Activated CD8-positive, alpha-beta T cell treated with anti-CD3 and anti-CD28 coated beads for 36 hours (primary cell): ENCODE measurements at places on chromosomes 2 and 18.
A peak's percentile ranks its signal among the peaks of the same experiment; 100 is the strongest.

DNA sequence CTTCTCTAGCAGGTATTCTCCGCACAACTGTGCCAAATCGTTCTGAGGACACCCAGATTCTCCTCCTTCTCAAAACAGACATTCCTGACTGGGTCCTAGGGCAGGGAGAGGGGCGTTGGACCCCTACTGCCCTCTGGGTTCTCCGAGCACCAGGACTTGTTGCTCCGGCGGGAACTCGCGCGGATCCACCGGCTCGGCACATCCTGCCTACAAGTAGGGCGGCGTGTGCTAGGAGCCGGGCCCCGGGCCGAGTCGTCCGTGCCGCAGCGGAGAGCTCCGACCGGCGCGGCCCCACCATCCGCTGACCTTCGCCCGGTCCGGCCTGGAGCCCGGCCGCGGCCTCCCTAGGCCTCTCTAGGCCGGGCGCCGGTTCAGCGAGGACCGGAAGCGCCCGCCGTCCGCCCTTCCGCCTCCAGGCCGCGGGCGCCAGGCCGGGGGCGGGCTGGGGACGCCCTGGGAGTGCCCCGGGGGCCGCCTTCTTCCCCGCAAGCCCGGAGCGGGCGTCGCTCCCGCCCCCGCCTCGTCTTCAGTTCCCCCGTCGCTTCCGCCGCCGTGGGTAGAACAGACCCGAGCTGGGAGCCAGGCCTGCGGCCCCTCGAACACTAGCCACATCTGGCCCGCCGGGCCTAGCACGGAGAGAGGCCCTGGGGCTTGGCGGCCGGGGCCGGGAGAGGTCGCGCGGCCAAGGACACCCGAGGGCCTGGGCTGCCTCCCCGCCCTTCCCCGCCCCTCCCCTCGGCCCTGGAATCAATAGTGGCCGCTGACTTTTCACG is 7.6 kb upstream of the ONECUT2 start:
- no peak overlapping the region for H3K27ac ChIP-seq
- peak; percentile 8 for DNase-seq
- H3K4me1 ChIP-seq = peaks cover 14% of the 10 kb centered on the region
- H3K27me3 ChIP-seq = peaks cover 59% of the 10 kb centered on the region
- H3K4me3 ChIP-seq = no peak overlapping the region

- H3K27ac ChIP-seq = no peak overlapping the region
- H3K4me1 ChIP-seq = no peaks in the 10 kb centered on the region
- no peak overlapping the region for H3K4me3 ChIP-seq
- H3K36me3 ChIP-seq = peaks cover 15% of the 10 kb centered on the region
- no peaks in the 10 kb centered on the region for H3K27me3 ChIP-seq
Observed at GRCh38 chr2:178844701-178845100, 37.5 kb upstream of the TTN start.

DNA sequence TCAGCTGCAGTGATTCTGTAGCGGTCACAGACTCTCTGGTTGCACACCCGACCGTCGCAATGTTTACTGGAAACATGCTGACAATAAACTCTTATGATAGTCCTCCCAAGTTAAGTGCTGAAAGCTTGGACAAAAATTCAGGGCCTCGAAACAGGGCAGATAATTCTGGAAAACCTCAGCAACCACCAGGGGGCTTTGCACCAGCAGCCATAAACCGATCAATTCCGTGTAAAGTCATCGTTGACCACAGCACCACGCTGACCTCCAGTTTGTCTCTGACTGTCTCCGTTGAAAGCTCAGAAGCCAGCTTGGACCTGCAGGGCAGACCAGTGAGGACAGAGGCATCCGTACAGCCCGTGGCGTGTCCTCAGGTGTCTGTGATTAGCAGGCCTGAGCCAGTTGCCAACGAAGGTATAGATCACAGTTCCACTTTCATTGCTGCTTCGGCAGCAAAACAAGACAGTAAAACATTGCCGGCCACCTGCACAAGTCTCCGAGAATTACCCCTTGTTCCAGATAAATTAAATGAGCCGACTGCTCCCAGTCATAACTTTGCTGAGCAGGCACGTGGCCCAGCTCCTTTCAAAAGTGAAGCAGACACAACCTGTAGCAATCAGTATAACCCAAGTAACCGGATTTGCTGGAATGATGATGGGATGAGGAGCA is 166.1 kb downstream of the ASXL3 start:
- H3K4me3 ChIP-seq = no peak overlapping the region
- no peak for DNase-seq
- H3K27ac ChIP-seq = no peak overlapping the region
- no peaks in the 10 kb centered on the region for H3K4me1 ChIP-seq

DNA sequence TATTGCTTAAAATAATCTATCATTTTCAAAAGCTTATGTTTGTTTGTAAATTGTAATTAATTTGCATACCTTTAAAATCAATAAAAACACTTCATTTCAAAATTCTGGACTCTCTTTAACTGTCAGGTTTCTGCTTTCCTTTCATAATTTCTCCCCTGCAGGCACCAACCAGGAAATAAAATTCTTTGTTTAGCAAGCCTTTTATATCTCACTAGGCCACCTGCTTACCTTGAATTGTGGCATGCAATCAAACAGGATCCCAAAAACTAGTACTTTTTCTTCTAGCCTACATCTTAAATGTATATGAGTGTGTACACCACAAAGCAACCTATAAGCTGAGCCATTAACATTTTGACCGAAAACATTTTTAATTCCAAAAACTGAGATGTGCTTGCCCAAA is 233.1 kb downstream of the NR4A2 start:
- no peak for DNase-seq
- peaks cover 5% of the 10 kb centered on the region for H3K27me3 ChIP-seq
- H3K27ac ChIP-seq = no peak overlapping the region
- H3K4me1 ChIP-seq = no peaks in the 10 kb centered on the region
- H3K36me3 ChIP-seq = no peaks in the 10 kb centered on the region

- H3K27me3 ChIP-seq = no peaks in the 10 kb centered on the region
- H3K4me3 ChIP-seq = no peak overlapping the region
- H3K36me3 ChIP-seq = peaks cover 3% of the 10 kb centered on the region
Observed at GRCh38 chr18:58668897-58669296, 2.4 kb upstream of the MALT1 start.

DNA sequence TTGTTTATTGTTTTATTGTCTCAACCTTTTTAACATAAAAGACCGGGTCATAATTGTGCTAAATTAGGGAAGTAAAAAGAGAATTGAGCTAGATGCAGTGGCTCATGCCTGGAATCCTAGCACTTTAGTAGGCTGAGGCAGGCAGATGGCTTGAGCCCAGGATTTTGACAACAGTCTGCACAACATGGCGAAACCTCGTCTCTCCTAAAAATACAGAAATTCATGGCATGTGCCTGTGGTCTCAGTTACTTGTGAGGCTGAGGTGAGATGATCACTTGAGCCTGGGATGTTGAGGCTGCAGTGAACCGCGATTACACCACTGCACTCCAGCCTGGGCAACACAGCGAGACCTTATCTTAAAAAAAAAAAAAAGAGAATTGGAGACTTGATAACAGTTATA is 104.2 kb upstream of the TTC27 start:
- no peaks in the 10 kb centered on the region for H3K4me1 ChIP-seq
- no peak for DNase-seq
- no peaks in the 10 kb centered on the region for H3K27me3 ChIP-seq
- H3K27ac ChIP-seq = no peak overlapping the region
- H3K4me3 ChIP-seq = no peak overlapping the region
- peaks cover 37% of the 10 kb centered on the region for H3K36me3 ChIP-seq

DNA sequence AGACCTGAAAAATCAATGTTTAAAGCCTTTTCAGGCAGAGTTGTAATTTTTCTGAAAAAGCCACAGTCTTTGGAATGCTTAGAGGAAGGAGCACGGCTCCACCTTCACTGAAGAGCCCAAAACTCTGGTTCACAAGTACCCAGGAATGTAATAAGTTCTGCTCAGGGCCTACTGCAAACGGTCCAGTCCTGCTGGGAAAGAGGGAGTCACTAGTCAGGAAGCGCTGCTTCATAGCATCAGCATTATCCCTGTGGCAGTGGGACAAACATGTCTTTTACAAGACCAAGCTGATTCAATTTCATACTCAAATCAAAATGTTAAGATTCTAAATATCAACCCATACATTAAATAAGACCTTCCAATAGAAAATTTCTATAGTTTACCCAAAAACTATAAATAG is 152.9 kb upstream of the PGAP1 start:
- peaks cover 12% of the 10 kb centered on the region for H3K4me1 ChIP-seq
- no peak overlapping the region for H3K4me3 ChIP-seq
- peaks cover 82% of the 10 kb centered on the region for H3K36me3 ChIP-seq

- no peak for DNase-seq
- H3K4me1 ChIP-seq = peaks cover 4% of the 10 kb centered on the region
- H3K27ac ChIP-seq = no peak overlapping the region
- no peaks in the 10 kb centered on the region for H3K27me3 ChIP-seq
- H3K36me3 ChIP-seq = no peaks in the 10 kb centered on the region
Observed at GRCh38 chr2:85716346-85716914, 22.3 kb downstream of the GNLY start.

- peaks cover 69% of the 10 kb centered on the region for H3K4me1 ChIP-seq
- peaks cover 49% of the 10 kb centered on the region for H3K36me3 ChIP-seq
- H3K4me3 ChIP-seq = peak overlapping the region; percentile 88
- peak overlapping the region; percentile 99 for H3K27ac ChIP-seq
- DNase-seq = peak; percentile 87
- H3K27me3 ChIP-seq = no peaks in the 10 kb centered on the region
Observed at GRCh38 chr2:7430869-7431641, 513.8 kb downstream of the RNF144A start.

- H3K4me3 ChIP-seq = no peak overlapping the region
- no peak overlapping the region for H3K27ac ChIP-seq
- no peaks in the 10 kb centered on the region for H3K36me3 ChIP-seq
- no peaks in the 10 kb centered on the region for H3K4me1 ChIP-seq
Observed at GRCh38 chr2:7278984-7279383, 361.8 kb downstream of the RNF144A start.

- no peak for DNase-seq
- no peak overlapping the region for H3K4me3 ChIP-seq
- peaks cover 3% of the 10 kb centered on the region for H3K4me1 ChIP-seq
- H3K27me3 ChIP-seq = no peaks in the 10 kb centered on the region
Observed at GRCh38 chr2:232203166-232203891, 175.2 kb upstream of the ALPP start.

DNA sequence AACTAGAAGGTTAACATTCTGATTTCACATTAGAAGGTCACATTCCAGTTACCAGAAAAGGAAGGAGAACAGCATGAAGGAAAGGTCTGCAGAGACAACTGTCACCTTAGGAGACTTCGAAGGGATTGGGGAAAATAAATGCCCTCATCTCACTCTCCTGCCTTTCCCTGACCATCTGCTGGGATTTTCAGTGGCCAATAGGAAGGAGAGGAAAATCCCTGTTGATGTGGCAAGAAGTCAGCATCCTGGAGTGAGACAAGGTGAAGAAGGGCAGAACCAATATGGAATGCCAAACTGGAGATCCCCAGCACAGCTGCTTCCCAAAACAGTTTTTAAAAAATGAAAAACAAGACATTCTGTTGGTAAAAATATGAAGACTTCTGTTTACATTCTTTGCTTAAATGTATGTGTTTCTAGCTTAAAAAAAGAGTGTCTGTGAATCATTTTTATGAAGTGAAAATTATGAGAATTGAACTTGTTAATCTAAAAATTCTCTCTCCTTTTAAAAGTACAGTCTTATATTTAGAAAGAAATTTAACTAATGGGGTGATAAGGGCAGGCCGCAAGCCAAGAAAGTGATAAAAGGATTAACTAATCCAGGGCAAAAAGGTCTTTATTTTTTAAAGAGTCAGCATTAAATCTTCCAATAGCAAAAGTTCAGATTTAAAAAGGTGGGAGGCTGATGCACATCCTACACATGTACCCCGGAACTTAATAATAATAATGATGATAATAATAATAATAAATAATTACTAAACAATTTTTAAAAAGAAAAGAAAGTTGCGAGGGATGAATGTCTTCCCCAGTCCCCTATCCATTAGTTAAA is 160.6 kb upstream of the DOK6 start:
- H3K27me3 ChIP-seq = no peaks in the 10 kb centered on the region
- H3K4me1 ChIP-seq = no peaks in the 10 kb centered on the region
- no peaks in the 10 kb centered on the region for H3K36me3 ChIP-seq
- no peak for DNase-seq
- no peak overlapping the region for H3K27ac ChIP-seq
- no peak overlapping the region for H3K4me3 ChIP-seq

GRCh38 chr18:519019-519879 is 18.7 kb upstream of the COLEC12 start:
- peaks cover 6% of the 10 kb centered on the region for H3K27me3 ChIP-seq
- peak; percentile 31 for DNase-seq
- no peak overlapping the region for H3K4me3 ChIP-seq
- H3K4me1 ChIP-seq = peaks cover 5% of the 10 kb centered on the region
- no peak overlapping the region for H3K27ac ChIP-seq

- DNase-seq = no peak
- no peak overlapping the region for H3K27ac ChIP-seq
- H3K27me3 ChIP-seq = no peaks in the 10 kb centered on the region
Observed at GRCh38 chr2:171787333-171788072, 100.2 kb downstream of the DYNC1I2 start.

- no peaks in the 10 kb centered on the region for H3K36me3 ChIP-seq
- peaks cover 7% of the 10 kb centered on the region for H3K4me1 ChIP-seq
- no peak for DNase-seq
- no peaks in the 10 kb centered on the region for H3K27me3 ChIP-seq
- H3K27ac ChIP-seq = no peak overlapping the region
- H3K4me3 ChIP-seq = no peak overlapping the region
Observed at GRCh38 chr2:112149194-112149593, 11.0 kb downstream of the FBLN7 start.

DNA sequence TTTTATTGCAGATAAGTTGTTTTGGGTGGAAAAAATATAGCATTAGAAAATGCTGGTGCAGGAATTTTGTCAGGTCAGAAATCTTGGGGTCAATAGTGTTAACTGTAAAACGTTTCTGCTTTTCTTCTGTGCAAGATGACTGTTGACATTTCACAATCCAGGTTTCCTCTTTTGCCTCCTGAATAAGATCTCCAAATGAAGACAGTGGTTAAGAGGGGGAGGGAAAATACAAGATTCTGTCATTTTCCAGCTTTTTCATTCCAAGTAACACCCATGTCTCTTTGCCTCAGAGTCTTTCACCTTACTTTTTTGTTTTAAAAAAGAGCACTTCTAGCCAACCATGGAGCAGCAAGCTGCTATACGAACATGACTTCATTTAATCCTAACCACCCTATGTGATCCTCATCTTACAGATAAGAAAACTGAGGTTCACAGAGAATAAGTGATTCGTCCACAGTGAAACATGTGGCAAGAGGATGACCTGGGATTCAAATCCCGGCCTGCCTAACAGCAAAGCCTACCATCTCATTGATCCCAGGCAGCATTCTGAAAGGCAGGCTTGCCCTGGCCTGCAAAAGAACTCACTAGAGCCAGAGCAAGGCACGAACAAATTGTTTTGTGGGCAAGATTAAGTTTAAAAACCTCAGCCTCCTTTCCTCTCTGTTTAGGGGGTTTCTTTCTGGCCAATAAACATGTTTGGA is 3.0 kb downstream of the PLEK start:
- no peak for DNase-seq
- H3K4me3 ChIP-seq = peak overlapping the region; percentile 28
- peaks cover 3% of the 10 kb centered on the region for H3K27me3 ChIP-seq

GRCh38 chr2:145184741-145185651 is 665.1 kb upstream of the ZEB2 start:
- no peak for DNase-seq
- H3K36me3 ChIP-seq = no peaks in the 10 kb centered on the region

- no peaks in the 10 kb centered on the region for H3K4me1 ChIP-seq
- no peak for DNase-seq
- H3K27ac ChIP-seq = no peak overlapping the region
- no peaks in the 10 kb centered on the region for H3K27me3 ChIP-seq
- H3K36me3 ChIP-seq = no peaks in the 10 kb centered on the region
Observed at GRCh38 chr2:191500884-191501560, 176.9 kb upstream of the NABP1 start.
